NCI-H1417 (cell line): ENCODE measurements at places on chromosomes 12 and 14.
A peak's percentile ranks its signal among the peaks of the same experiment; 100 is the strongest.

DNA sequence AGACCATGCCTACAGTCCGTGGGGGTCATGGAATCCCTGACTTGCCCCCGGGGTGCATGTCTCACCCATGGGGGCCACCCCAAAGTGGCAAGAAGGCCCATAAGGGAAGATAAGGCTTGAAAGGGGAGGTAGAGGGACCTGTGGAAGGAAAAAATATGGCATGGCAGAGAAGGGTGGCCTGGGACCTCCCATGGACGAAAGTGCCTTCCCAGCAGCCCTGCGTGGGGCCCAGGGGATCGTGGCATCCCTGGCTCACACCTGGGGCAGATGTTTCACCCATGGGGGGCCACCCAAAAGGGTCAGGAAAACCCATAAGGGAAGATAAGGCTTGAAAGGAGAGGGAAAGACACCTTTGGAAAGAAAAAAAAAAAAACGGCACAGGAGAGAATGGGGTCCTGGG is 264.6 kb downstream of the ALG10 start:
- DNase-seq, result no peak

DNA sequence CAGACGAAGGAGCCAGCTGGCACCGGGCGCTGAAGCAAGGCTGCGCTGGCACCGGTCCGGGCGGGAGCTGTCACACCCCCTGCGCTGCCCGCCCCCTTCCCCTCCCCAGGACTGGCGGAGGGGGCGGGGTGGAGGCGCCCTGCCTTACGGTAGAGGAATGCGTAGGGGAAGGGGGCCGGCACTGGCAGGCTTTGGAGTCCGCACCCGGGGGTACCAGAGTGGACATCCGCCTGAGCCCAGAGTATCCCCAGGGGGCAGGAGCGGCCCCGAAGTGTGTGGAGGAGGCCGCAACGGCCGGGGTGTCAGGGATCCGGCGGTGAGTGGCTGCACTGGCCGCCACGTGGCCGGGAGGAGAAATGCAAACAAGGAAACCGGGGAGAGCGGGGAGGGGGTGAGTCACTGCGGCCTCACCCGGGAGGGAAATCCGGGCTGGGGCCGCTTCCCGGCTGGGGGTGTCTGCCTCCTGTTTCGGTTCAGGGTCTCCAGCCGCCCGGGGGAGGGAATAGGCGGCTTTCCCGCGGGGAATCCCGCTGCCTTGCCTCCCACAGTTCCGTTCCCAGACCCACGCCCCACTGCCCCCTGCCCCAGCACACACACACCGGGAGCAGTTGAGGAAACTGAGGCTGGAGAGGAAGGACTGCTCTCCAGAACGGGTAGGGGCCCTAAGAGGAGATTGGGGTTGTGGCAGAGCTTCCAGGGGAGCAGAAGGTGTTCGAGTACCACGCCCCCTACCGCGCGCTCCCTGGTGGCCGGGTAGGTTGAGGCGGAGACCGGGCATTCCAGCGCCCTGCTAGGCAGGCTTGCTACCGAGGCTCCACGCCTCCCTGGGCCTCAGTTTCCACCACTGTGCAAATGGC is at the start of gene RAPGEF3:
TSS of gene RAPGEF3 (minus strand) at position 47 of the 857 bp plus-strand sequence. CDS start 324 bp downstream, outside the sequence.
- DNase-seq, result peak; percentile 78

DNA sequence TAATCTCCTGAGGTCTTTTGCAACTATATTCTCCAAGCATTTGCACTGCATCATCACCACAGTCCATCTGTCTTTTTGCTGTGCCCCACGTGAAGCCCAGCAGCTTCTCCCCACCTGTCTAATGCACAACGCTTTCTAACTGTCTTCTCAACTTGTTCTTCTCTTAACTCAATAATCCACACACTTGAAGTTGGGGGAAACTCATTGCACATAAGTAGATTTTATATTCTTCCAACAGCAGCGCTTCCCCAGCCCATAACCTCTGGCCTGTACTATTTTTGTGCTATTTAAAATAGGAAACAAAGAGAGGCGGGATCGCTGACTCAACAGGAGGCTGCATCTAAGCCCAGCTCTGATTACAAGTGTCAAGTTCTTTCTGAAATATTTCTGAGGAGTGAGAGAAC is 226.7 kb downstream of the GXYLT1 start:
- peak; percentile 89 for DNase-seq

DNA sequence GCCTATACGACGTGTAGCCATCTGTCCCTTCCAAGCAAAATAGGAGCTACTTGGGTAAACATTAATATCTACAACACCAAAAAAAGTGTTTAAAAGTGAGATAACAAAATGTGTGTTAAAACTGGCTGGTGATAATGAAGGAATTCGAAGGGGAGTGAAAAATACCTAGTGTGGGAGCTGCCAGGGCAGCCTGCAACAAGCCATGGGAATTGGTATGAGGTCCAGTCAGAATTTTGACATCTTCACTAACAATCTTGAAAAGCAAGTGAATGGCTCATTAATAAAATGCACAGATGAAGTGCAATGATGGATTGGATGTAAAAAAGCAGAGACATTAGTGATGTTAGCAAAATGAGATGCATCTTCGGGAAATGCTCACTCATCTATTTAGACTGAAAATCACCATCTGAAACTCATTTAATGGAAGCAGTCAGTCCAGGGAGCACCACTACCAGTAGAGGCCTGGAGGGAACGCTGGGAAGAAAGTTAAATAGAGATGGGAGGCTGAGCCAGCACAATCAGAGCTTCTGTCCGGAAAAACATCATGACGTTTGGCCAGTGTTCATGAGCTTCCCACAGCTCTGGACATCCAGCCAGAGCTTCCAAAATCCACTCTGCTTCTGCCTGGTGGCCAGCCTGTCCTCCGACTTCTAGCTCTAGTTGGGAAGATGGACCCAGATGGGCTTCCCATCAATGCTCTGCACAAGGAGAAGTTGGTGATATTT is 405.0 kb upstream of the TMTC1 start:
- no peak for DNase-seq

GRCh38 chr14:52937869-52938268 is 13.0 kb downstream of the FERMT2 start:
- DNase-seq, result no peak

GRCh38 chr14:104638190-104638589 is 33.6 kb upstream of the TMEM179 start:
- DNase-seq, result no peak

DNA sequence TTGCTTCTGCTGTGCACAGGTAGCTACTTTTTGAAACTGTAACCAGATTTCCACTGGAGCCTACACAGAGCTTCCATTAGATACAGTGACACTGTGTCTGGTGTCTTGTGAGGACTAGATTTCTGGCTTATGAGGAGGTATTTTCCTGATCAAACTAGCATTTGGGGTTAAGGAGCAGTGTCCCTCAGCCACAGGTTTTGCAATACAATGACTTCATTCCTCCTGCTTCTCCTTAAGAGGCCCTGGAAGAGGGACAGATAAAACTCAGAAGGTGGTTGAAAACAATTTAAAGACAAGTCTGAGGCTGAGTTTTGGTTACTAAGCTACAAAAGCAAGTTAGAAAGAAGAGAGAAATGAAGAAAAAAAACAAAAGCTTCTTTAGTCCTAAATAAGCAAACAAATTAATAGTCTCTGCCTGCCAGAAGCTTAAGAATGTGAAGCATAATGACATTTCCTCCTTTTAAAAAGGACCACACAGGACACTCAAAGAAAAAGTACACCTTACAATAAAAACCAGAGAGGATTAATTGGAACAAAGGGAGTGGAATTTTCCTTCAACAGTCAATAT is 53.0 kb downstream of the PKP2 start:
- DNase-seq, result no peak

- DNase-seq, result no peak
Measured at GRCh38 chr14:50961605-50962221, 17.4 kb upstream of the PYGL start.

GRCh38 chr12:3199551-3200031 is 122.4 kb downstream of the TSPAN9 start:
- DNase-seq, result no peak

- no peak for DNase-seq
Measured at GRCh38 chr14:73325630-73326299, 88.5 kb downstream of the PAPLN start.

DNA sequence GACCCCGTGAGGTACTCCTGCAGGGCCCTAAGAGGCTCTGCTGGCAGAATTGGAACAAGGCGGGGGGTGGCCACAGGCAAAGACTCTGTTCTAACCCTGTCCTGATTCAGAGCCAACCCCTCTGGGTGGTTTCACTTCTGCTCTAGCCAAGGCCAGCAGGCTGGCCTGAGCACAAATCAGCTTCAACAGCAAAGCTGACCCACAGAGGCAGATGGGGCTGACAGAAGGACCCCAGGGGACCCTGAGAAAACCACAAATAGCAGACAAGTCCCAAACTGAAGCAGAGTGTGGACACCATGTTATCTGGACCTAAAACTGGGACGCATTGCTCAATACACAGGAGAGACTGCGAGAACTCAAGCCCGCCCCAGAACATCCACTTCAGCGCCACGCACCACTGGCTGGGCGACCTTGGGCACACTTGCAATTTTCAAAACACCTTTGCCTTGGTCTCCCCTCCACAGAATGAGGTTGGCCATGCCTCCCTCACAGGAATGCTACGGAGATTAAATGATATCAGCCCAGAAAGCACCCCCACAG is 76.4 kb upstream of the DICER1 start:
- no peak for DNase-seq

DNA sequence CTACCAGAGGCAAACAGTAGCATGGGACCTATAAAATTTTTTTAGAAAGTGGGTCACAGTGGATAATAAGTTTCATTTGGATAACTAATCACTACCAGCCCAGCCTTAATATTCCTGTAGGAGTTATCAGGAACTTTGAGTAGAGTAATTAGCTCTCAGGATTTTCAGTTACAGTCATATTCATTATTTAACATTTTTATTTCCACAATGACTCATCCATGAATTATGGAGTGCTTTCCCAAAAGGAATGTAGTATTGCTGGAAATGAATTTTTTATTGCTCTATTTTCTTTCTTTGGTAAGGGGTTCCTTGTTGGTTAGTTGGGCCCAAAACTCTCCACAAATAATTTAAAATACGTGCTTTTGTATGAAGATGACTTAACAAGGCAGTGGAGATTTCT is 53.7 kb downstream of the ERC1 start:
- DNase-seq, result no peak

DNA sequence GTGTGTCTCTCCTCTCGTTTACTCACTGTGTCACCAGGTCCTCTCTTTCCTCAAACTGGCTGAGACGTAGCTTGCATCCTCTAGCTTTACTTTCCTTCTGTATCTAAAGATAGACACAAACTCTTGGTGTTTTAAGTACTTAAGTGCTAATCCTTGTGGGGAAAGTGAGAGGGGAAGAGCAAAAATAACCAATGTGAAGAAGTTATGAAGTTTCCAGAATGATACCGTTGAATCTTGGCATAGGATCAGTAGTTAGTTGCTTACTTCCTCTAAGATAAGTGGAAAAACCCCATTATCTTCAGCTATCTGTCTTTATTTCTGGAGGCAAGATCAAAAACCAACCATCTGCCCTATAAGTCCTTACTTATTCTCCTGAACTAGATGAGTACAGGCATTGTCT is 10.6 kb downstream of the FAR2 start:
- DNase-seq, result no peak

- no peak for DNase-seq
Measured at GRCh38 chr12:124179936-124180607, 114.8 kb upstream of the RFLNA start.

GRCh38 chr12:124938587-124938986 is 24.1 kb upstream of the UBC start:
- DNase-seq, result no peak

DNA sequence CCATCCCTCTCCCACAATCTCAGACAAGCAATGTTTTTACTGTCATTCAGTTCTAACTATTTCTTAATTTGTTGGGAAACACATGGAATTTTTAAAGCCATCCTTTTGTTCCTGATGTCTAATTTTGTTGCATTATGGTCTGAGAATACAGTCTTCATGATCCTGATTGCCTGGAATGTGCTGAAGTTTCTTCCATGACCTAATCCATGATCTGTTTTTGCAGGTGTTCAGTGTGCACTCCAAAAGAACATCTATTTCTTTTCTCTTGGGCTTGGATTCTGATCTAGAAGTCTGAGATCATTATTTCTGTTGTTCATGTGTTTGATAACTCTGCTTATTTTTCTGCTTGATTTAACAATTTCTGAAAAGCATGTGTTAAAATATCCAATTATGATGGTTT is 43.2 kb upstream of the PHC1 start:
- no peak for DNase-seq

DNA sequence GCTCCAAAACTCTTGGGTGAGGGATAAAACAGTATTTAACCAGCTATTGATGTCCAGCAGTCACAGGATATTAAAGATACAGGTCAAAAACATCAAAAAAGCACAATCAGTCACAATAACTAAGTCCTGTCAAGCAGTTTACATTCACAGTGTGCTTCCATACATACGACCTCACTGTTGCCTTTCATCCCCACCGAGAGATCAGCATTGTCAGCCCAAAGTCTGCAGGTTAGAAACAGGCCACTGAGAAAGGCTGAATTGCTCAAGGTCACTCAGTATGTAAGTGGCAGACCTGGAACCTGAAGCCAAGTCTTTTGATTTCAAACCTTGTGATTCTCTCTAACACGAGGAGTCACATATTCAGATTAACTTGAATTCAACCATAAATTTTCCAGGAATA is 124.9 kb downstream of the GXYLT1 start:
- DNase-seq, result no peak

DNA sequence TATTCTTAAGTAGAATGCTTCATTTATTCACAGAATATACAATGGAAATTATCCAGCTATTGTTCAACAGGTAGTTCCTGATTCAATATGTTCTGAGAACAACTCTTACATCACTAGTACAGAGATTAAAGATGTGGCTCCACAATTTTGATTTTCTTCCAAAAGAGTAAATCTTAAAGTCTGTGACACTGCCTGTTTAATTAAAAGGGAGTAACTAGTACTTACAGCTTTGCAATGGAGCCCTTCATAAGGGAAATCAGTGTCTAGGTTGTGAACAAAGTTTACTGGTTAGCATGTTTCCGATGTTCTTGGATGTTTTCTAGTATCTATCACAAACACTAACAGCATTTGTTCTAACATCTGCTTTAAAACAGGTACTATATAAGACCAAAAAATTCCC is 30.8 kb downstream of the MIA2 start:
- no peak for DNase-seq

GRCh38 chr12:47383942-47384341 is 304.2 kb upstream of the AMIGO2 start:
- DNase-seq, result no peak

GRCh38 chr12:46260124-46260912 is 8.5 kb downstream of the SLC38A1 start:
- no peak for DNase-seq

DNA sequence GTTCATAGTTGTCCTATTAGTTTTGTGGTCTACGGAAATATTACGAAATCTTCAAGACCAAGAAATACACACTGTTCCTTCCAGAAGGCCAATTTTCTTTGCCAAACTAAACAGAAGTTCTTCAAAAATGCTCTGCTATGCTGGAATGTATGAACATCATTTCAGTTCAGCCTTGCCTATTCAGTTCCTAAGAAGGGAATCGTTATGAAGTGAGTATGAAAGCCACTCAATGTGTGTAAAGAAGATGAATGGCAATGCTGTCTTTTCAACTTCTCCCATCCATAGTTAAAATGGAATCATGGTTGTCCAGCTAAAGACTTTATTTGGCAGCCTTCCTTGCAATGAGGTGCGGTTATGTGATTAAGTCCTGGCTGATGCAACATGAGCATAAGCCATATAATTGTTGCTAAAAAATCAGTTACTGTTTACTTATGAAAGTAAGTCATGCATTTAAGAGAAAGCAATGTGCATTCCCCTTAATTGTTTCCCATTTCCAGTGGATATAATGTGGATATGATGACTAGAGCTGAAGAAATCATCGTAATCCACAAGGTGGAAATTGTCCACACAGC is 73.8 kb upstream of the PTPRR start:
- DNase-seq, result no peak

GRCh38 chr14:89833120-89833532 is 121.4 kb downstream of the EFCAB11 start:
- no peak for DNase-seq

GRCh38 chr12:105107171-105107493 is 399 bp upstream of the WASHC4 start:
- DNase-seq, result peak; percentile 83
